ENCODE measurements at places on chromosomes 11 and 22.

- DNase-seq: no peak
Measured at GRCh38 chr11:62133328-62134065, 9.7 kb downstream of the INCENP start.

GRCh38 chr22:24289114-24289513 lies 18.5 kb downstream of the SPECC1L start:
- no peak for DNase-seq

- DNase-seq: no peak
Measured at GRCh38 chr11:70109006-70109405, 30.9 kb downstream of the ANO1 start.

DNA sequence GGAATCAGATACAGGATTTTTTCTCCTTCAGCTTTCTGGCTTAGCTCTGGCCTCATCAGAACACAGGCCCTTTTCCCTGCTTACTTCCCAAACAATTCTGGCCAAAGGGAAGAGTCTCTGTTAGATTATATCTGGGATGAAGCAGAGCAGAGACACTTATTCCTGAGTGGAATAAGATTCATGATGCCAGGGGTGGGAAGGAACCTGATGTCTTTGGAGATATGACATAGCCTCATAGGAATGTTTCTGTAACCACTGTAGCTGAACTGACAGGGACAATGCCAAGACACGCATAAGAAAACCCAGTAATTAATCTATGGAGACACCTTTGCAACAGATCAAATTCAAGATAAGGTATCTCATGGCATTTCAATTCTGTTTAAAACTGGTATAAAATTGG lies 177.1 kb upstream of the RAG2 start:
- no peak for DNase-seq

DNA sequence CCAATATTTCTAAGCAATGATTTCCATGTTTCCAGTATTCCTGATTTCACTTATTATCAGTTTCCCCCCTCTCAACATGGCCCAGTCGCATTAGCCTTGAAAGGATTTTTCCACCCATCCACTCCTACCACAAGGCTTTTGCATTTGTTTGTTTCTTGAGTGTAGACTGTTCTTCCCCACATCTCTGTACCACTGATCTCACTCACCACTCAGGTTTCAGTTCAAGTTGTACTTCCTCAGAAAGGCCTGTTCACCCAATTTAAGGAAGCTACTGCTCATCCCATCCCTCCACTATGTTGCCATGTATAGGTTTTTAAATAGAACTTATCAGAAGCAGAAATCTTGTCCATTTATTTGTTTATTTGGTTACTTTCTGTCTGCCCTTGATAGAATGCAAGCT lies 472.3 kb downstream of the FAM181B start:
- DNase-seq: no peak

DNA sequence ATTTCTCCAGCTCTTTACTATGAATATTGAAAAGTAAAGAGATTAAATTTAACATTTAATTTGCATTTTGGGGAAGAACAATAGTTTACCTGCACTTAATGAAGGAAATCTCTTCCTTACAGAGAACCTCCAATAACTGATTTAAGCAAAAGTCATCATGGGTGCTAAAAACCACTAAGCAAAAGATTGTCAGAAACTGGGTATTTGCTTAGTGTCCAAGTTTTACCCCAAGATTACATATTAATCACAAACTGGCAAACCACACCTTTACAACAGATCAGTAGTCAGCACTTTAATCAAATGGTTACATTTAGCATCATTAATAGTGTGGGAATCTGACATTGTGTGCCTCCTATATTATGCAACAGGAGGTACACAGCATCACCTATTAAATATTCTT lies 2.7 kb downstream of the ZBTB44 start:
- no peak for DNase-seq

GRCh38 chr11:1269957-1270356 lies 39.5 kb downstream of the TOLLIP start:
- DNase-seq: no peak

DNA sequence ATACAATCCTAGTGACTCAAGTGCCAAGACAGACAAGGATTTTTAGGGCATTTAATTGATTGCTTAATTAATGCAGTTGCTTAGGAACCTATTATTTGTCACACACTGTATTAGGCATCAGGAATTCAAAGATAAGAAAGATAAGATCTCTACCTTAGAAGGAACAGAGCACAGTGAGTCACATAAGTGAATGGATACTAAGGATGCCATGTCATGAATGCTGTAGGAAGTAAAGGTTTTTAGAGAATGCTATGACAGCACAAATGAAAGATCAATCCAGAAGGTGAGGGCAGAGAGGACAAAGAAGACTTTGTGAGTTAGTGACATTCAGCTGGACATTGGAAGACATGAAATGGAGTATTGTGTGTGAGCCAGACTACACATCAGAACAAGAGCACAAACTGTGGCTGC lies 147.9 kb upstream of the DDI1 start:
- DNase-seq: no peak

DNA sequence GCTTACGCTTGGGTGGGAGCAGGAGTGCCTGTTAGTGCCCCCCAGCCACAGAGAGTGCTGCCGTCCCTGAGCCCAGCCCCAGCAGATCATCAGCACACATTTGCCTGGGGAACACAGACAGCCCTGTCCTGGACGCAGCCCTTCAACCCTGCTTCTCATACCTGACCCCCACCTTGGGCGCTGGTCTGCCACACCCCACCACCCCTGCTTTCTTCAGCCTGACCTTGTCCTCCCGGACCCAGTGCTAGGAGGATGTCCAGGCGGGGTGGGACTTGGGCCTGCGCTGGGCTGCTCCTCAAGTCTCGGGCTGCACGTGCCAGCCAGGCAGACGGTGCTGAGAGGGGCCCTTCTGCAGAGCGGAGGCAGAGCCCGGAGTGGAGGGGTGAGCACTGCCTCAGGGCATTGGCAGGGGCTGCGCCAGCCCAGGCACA lies 119.2 kb downstream of the KCNQ1OT1 start:
- no peak for DNase-seq

DNA sequence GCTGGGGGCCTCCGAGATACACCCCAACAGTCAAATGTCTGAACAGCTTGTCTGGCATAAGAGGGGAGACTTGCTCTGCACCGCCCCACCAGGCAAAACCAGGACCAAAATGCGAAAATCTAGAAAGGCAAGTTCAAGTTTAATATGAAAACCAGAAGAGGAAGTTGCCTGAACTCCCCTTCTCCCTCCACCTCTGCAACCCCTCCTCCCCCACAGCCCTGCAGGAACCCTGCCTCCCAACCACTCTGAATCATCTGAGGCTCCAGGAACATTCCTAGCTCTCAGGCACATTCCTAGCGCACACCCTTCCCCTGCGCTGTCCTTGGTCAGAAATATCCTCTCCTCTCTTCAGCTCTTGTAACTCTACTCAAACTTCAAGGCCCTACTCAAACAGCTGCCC lies 36.7 kb downstream of the ISX start:
- no peak for DNase-seq

GRCh38 chr11:85643191-85643614 lies 4.6 kb upstream of the TMEM126A start:
- no peak for DNase-seq

DNA sequence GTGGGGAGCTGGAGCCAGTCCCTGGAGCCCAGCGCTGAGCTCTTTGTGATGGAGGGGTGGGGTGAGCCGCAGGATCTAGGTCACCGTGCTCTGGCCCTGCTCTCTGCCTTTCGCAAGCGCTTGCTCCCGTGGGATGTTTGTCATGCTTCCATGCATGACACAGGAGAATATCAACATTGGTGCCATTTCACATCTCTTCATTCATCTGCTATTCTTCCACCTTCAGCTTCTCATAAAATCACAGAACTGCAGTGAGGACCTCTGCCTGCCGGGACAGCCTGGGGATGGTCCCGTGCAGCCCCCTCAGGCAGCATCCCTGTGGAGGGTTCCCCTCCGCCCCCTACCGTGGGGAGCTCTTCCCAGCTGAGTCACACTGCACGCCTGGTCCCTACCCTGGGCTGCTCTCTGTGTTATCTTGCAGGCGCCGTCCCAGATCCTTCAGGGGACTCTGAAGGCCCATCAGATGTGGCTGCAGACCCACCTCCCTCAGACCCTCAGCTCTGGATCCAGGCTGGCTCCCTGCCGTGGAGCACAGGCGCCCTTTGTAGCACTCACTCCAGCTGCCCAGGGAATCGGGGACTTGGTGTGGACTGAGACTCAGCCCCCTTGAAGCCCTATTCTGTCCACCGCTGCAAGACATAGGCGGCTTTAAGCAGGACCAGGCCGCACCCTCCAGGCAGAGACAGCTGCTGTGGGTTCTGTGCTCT lies 5.1 kb upstream of the SEPTIN5 start:
- no peak for DNase-seq

GRCh38 chr11:89625171-89625570 lies 84.9 kb upstream of the TRIM77 start:
- DNase-seq: no peak

- DNase-seq: no peak
Measured at GRCh38 chr22:26573026-26573662, 16.8 kb downstream of the TPST2 start.

Data from stimulated activated naive CD4-positive, alpha-beta T cell (primary cell).